ENCODE measurements at places on chromosomes 3 and 15. TPM values are rescaled to one million over a fixed set of nuclear protein-coding genes. Genes with fewer than 3 reads are reported as not detected.

The RASL12 gene
- 2.2 TPM for total RNA-seq

The ECE2 gene
- 2.7 TPM for total RNA-seq

The AGBL1 gene
- total RNA-seq = 0.98 TPM

The DLL4 gene
- 3.4 TPM for total RNA-seq

The LMOD3 gene
- under 0.01 TPM for total RNA-seq

The MESP1 gene
- total RNA-seq = 2.0 TPM

All from temporal lobe (tissue), 4 donors.